Type B pancreatic cell (in vitro differentiated cells): ENCODE measurements at places on chromosomes 5 and 9.

DNA sequence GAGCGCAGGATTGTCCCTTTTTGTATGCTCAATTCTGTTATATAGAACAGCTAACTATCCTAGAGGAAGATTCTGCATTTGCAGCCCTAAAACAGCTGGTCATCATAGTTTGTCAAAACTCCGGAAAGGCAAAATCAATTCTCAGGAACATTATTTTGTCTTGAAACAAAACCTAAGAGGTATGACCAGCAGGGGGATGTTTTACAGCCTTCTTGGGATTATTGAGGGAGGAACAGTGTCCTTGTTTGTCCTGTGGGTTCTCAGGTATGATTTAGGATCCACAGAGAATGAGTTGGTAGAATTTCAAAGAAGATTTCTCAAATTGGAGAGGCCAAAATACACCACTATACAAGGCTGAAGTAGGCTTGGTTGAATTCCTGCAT, 136.4 kb downstream of the ZSWIM6 start:
- H3K4me3 ChIP-seq = no peak overlapping the region
- H3K27me3 ChIP-seq = no peaks in the 10 kb centered on the region
- H3K27ac ChIP-seq = no peak overlapping the region
- DNase-seq = no peak
- peaks cover 12% of the 10 kb centered on the region for H3K36me3 ChIP-seq
- peaks cover 26% of the 10 kb centered on the region for H3K4me1 ChIP-seq

DNA sequence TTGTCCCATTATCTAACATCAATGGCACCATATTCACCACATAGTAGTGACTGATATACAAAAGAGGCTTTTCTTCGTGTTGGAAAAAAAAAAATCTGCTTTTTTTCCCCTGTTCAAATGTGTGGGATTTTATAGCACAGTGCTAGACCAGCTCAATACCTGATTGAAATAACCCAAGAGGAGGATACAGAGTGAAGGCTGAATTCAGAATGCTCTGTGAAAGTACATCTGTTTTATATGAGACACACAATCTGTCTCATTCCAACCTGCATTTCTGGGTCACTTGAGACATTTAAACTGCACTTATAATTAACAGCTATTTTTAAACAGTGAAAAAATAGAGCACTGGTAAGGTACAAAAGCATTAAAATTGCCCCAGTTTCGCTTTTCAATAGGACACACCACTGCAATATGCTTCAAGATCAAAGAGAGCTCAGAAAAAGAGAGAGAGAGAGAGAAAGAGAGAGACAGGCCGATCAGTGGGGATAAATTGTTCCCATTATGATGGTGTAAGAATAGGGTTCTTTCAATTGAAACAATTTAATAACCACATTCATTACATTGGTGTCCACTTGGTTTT, 179.3 kb downstream of the NR2F1-AS1 start:
- H3K27me3 ChIP-seq = peaks cover 11% of the 10 kb centered on the region
- H3K4me3 ChIP-seq = no peak overlapping the region
- no peak overlapping the region for H3K27ac ChIP-seq
- no peak for DNase-seq

GRCh38 chr5:129204525-129204924, 110.0 kb downstream of the ISOC1 start:
- no peak for DNase-seq
- H3K4me3 ChIP-seq = no peak overlapping the region
- H3K4me1 ChIP-seq = no peaks in the 10 kb centered on the region
- no peak overlapping the region for H3K27ac ChIP-seq
- no peaks in the 10 kb centered on the region for H3K27me3 ChIP-seq
- no peaks in the 10 kb centered on the region for H3K36me3 ChIP-seq

DNA sequence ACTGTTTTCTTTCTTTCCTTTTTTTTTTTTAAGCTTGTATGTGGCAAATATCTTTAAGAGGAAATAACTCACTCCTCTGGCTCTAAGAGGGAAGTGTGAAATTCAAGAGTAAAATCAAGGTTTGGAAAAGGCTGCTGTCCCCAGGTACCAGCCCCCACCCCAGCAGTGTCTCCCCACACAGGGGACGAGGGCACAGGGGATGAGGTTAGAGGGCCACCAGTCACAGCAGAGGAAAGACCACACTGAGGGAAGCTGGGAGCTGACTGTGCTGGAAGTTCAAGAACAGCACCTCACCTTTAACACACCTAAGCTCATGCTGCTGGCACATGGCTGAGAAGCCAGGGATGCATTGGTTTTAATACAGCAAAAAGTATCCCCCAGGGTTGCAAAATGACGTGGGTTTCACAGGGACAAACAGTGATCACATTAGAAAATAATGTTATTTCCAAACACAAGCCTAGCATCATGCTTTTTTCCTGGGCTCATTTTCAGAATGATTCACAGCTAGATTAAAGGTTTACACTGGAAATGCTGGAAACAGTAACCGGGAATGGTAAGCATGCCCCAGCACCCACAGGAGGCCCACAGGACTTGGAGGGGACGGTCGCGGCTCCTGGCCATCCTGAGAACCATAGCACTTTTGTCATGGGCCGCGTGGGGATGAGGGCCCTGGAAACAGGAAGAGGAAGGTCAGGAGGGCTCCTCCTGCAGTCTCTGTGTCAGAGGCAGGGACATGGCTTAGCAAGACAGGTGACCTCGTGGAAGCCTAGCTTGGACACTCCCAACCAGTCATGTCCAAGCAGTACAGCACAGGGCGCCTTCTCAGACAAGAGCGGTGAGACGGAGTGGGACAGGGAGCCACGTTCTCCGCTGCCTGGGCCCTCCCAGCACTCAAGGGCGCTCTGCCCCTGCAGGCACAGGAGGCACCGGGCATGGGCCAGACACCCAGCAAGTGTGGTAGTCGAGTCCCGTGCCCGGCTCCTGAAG, 6.9 kb downstream of the LPCAT1 start:
- peaks cover 33% of the 10 kb centered on the region for H3K4me1 ChIP-seq
- DNase-seq = no peak
- H3K27me3 ChIP-seq = no peaks in the 10 kb centered on the region

DNA sequence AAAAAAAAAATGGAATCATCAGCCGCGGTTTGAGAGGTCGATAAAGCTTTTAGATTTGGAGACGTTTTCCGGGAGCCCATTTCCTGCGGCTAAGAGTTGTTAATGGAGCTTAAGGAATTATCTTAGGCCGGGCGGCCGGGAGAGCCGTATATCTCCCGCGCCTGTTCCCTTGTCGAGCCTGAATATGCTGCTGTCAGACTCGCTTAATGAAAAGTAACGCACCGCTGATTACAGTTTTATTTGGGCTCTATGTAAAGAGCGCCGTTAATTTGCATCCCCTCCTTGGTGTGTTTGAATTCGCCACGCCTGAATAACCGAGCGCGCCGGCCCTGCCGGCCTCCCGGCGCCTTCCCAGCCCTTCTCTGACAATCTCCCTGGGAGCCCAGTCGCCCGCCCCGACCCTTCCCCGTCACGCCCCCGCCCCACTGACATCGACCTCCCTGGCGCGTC, 7.9 kb downstream of the IRX4 start:
- no peak overlapping the region for H3K4me3 ChIP-seq
- no peak overlapping the region for H3K27ac ChIP-seq
- H3K36me3 ChIP-seq = peaks cover 3% of the 10 kb centered on the region
